ENCODE measurements at places on chromosomes 12 and 14. TPM values are rescaled to one million over a fixed set of nuclear protein-coding genes. Genes with fewer than 3 reads are reported as not detected.

Gene L2HGDH
- 13.6 TPM for total RNA-seq

Gene AQP5
- not detected for total RNA-seq

Gene MARK3
- 100 TPM for total RNA-seq

Gene CD4
- 0.10 TPM for total RNA-seq

Gene SELPLG
- 2.3 TPM for total RNA-seq

All from renal cortical epithelial cell (primary cell).